Peyer's patch (tissue), 4 donors: ENCODE measurements at places on chromosomes 3 and 15.

GRCh38 chr3:172527306-172527705 is 4.1 kb upstream of the TNFSF10 start:
- no peak for DNase-seq

DNA sequence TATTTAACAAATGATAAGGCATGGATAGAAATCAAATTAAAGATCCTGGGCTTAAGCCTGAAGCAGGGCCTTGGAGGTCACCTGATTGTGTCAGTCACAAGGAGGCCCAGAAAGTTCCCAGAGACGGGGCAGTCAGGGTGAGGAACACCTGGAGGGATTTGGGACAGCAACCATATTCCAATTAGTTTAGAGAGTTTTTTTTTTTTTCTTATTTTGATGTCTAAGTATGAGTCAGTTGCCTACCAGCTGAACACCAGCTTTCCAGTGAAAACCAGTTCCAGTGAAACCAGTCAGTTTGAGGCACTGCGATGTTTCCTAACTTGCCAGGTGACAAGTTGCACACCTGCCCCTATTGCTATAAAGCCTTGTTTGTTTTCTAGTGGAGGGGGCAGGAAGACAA is 350.7 kb upstream of the AZI2 start:
- no peak for DNase-seq

GRCh38 chr3:140187656-140188221 is 252.8 kb downstream of the CLSTN2 start:
- no peak for DNase-seq

GRCh38 chr15:25241241-25241801 is 197.5 kb downstream of the UBE3A start:
- DNase-seq, result no peak

GRCh38 chr3:151227266-151227806 is 24.3 kb upstream of the GPR171 start:
- no peak for DNase-seq

DNA sequence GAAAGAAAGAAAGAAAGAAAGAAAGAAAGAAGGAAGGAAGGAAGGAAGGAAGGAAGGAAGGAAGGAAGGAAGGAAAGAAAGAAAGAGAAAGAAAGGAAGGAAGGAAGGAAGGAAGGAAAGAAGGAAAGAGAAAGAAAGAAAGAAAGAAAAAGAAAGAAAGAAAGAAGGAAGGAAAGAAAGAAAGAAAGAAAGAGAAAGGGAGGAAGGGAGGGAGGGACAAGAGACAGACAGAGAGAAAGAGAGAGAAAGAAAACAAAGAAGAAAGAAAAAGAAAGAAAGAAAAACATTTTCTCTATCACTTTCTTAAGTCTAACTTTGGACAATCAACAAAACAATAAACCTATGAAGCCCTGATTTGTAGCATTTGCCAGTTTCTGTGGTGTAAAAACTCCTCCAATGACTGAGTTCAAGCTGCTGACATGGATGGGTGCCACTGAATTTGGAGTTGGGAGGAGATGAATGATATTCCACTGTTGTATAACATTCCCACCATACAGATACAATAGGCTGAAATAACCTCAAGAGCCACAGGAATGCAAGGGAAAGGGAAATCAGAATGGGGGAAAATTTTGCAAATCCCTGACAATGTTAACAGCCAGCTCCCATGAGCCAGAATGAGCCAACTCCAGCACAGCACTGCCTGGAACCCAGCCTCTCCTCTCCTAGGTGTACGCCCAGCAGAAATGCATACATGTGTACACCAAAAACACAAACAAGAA is 15.0 kb upstream of the RTP3 start:
- DNase-seq, result no peak

- DNase-seq, result no peak
Observed at GRCh38 chr3:138195481-138195880, 8.4 kb downstream of the ARMC8 start.

- DNase-seq, result no peak
Observed at GRCh38 chr3:172646439-172647015, 64.3 kb downstream of the NCEH1 start.

GRCh38 chr3:177418787-177419186 is 221.5 kb upstream of the TBL1XR1 start:
- DNase-seq, result no peak

- no peak for DNase-seq
Observed at GRCh38 chr15:37695719-37696118, 238.7 kb upstream of the TMCO5A start.

DNA sequence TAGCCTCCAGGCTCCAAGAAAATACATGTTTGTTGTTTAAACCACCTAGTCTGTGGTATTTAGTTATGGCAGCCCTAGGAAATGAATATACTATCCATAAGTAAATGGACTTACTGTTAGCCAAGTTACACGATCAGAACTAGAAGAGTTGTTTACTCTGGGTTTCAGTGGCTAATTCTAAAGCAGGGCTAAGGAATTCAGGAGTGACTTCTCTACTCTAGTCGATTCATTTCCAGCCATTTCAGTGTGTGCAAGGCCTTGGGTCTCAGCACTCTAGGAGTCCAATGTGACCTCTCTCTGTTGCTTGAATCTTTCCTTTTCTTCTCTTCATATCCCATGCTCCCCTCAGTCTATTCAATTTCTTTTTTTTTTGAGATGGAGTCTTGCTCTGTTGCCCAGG is 66.7 kb downstream of the BHLHE40 start:
- DNase-seq, result no peak

- no peak for DNase-seq
Observed at GRCh38 chr3:130946882-130947281, 53.0 kb downstream of the ATP2C1 start.

DNA sequence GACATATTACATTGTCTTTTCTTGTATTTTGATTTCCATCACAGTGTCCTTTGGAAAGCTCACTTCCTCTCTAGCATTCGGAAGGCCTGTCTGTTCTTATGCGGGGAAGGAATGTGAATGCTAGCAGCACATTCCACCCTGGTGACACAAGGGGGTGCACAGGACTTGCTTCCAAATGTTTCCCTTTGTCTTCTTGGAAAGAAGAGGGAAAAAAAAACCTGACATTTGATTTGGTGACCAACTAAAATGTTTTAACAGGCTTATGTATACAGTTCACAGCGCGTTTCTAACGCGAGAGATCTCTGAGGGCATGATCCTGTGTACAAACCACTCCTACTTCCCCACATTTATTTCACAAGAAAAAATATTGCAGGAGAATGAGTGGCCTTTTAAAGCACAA is 107.6 kb upstream of the FXR1 start:
- no peak for DNase-seq

DNA sequence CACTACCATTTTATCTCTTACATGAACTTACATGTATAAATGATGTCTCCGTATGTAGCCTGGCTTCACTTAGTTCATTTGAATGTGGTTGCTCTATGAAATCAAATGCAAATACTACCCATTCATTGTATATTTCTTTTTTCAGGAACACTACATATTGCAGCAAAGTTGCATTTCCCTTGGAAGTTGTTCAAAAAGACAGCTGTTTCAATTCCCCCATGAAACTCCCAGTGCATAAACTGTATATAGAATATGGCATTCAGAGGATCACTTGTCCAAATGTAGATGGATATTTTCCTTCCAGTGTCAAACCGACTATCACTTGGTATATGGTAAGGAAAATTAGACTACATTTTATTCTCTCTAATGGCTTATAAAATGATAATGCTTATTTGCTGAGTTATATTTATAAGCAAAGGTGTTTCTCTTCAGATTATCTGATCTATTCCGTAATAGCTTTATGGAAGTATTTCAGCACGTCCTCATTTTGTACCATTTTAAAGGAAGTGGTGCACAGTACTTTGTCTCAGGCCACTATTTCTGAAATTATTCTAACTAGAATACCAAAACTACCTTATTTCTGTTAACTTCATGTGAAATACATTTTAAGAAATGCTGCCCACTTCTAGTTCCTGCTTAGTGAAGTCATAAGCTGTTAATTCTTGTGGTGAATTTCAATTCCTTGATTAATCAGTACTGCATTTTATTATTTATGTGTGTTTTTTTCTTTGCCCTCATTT is 95.1 kb downstream of the IL1RAP start:
- no peak for DNase-seq

GRCh38 chr3:48285132-48285531 is 44.2 kb downstream of the ZNF589 start:
- no peak for DNase-seq

DNA sequence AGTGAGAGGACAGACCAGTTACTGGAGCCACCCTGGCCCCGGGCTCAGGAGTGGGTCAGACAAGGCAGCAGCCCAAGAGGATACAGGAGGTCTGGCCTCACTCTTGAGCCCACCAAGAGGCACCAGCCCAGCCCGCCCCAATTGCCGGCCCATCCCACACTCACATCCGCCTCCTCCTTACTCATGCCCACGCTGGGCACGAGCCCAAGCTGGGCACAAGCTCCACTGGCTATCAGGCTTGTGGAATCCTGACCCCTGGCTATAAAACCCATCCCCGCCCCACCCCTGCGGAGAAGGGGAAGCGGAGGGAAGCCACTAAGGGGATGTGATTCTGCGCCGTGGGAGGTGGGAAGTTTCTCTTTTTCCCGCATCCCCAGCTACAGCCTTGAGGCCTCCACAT is 25.9 kb downstream of the ADCY5 start:
- no peak for DNase-seq

DNA sequence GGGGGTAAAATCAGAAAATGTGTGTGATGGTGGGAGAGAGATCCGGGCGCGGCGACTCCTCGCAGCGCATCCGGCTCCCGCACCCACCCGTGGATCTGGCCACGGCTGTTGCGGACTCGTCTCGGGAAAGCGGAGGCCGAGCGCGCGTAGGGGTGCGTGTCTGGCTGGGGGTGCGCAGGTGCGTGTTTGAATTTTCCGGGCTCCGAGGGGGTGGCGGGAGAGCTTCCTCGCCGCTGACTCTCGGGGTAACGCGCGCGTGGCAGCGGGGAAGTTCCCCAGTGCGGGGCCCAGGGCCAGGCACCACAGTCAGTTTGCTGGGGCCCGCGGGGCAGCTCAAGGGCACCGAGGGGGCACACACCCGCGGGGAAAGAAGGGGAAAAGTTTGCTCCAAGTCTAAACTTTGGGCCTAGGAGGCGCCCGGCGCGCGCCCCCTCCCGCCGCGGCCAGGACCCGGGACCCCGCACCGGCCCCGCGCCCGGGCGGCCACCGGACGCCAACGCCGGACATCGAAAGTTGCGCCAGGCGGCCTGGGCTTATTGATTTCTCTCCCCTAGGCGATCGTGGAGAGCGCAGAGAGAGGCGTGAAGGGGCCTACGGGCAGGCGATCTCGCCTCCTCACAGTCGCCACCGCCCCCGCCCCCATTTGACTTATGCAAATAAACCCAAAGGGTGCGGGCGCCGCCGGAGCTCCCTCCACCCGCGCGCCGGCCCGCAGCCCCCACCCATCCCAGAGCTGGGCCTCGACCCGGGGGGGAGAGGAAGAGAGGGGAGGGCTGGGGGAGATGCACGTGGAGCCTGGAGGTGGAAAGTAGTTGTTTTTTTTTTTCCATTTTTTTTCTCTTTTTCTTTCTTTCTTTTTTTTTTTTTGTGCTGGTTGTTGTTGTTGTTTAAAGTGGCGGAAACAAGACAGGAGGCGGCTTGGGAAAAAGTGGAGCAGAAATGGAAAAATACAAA is 639 bp downstream of the FOXP1 start:
- DNase-seq, result peak; percentile 83

DNA sequence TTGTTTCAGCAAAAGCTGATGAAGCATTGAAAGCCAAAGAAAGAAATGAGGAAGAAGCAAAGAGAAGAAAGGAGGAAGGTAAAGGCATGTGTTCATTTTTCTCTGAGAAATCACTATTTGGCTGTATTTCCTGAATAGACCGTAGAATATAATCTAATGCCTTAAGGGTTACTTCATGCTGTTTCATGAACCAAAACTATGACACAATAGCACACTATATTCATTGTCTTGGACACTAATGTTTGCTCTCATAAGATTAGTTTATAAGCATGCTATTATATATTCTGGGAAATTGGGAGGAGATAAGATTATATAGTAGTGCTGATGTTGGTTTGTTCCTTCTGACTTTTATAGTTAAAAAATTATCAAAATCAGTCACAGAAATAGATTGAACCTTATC is 110.1 kb upstream of the MLF1 start:
- DNase-seq, result no peak

DNA sequence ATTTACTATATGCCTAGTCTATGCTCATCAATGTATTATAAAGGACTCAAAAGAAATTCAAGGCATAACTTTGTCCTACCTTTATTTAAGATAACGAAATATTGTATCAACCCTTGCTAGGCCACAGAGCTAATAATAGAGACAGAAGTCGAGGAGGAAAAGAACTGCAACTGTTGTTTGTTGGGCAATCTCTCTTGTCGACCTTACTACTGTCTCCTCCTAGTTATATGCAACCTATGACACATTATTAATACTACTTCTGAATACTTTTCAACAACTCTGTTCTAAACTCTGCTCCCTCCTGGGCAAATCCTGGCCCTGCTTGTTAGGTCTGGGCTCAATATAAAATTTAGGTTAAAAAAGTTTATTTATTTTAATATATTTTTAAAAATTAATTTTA is 24.6 kb downstream of the SPPL2A start:
- no peak for DNase-seq

- DNase-seq, result no peak
Observed at GRCh38 chr3:184082465-184082864, 14.4 kb upstream of the HTR3E start.

- DNase-seq, result no peak
Observed at GRCh38 chr15:94740469-94740868, 509.1 kb downstream of the MCTP2 start.

- peak; percentile 92 for DNase-seq
Observed at GRCh38 chr3:15271785-15272381, 60.5 kb downstream of the SH3BP5 start.

GRCh38 chr3:89184151-89184995 is 77.0 kb downstream of the EPHA3 start:
- no peak for DNase-seq

- no peak for DNase-seq
Observed at GRCh38 chr3:126067959-126068358, 16.0 kb downstream of the SLC41A3 start.

DNA sequence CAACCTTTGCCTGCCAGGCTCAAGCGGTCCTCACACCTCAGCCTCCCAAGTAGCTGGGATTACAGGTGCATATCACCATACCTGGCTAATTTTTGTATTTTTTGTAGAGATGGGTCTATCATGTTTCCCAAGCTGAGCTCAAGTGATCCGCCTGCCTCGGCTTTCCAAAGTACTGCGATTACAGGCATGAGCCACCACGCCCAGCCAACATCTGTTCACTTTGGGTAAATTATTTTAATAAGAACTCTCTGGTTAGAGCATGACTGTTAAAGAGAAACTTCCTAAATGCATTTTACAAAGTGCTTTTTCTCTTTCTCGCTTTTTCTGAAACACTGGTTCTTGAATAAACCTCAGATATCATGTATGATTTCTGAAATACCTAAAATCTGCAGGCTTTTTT is 172.5 kb downstream of the PTPRG start:
- DNase-seq, result no peak

DNA sequence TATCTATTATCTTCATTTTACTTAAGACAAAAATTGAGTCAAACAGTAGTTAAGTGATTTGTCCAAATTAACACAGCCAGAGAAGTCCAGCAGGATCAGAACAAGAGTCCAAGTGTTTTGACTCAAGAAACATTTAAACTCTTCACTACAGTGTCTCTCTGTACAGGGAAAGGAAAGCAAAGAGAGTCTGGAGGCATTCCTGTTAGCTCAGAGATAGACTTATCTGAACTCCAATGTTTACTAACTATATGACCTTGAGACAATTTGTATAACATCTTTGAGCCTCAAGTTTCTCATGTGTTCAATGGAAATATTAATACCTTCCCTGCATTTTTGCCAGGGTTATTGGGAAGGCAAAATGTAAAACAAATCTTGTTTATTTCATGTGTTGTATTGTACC is 849.1 kb downstream of the DIPK2A start:
- DNase-seq, result no peak
